Activated CD8-positive, alpha-beta memory T cell treated with anti-CD3 and anti-CD28 coated beads, Interleukin-2, amount 10 ng/mL, durations not matched to agents 7 days and 5 days (primary cell): ENCODE measurements at places on chromosomes 5 and 9. TPM values are rescaled to one million over a fixed set of nuclear protein-coding genes. Genes with fewer than 3 reads are reported as not detected.

DNA sequence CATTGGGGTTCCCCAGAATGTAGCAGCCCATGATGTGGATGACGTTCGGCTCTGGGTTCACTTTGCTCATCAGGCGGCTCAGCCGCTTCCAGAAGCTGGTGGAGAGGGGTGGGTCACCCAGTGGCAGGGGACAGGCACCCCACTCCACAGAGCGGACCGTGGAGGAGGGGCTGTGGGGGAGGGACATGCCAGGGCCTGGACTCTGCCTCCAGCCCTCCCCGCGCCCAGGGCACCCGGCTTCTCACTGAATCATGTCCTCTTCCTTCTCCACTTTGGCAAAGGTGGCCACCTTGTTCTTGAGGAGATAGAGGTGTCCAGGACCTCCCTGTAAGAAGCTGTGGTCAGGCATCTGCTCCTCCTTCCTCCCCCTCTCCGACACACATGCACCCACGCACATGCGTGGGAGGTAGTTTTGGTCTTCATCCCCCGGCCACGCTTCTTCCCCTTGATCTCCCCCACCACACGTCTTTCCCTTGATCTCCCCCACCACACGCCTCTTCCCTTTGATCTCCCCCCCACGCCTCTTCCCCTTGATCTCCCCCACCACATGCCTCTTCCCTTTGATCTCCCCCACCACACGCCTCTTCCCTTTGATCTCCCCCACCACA is 8.9 kb upstream of the ENTPD8 start:
- DNase-seq, result no peak

PAEP gene
- total RNA-seq, result not detected

- DNase-seq, result no peak
Measured at GRCh38 chr5:113224605-113225065, 210.2 kb downstream of the TSSK1B start.

DMGDH gene
- total RNA-seq, result 0.70 TPM

GRCh38 chr9:95053611-95054570 is 263.6 kb downstream of the FANCC start:
- DNase-seq, result no peak

DNA sequence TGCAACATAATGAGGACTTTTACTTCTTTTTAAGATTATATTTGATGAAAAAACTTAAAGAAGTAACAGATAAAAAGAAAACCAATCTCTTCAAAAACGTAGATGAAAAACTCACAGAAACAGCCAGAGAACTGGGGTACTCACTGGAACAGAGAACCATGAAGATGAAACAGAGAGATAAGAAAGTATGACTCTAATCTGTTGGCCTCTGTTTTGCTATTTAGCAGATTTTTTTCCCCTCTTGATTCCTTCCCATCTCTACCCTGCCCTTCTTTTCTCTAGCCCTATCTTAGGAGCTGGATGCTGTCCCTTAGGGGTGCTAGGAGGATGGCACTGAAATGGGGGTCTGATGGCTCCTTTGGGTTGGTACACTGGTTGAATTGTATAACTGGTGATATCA is 97.5 kb upstream of the FREM1 start:
- no peak for DNase-seq
